Panc1 (cell line): ENCODE measurements at places on chromosomes 5 and 9. TPM values are rescaled to one million over a fixed set of nuclear protein-coding genes. Genes with fewer than 3 reads are reported as not detected.

- H3K4me3 ChIP-seq = no peak overlapping the region
- no peak overlapping the region for H3K27ac ChIP-seq
- H3K4me1 ChIP-seq = no peaks in the 10 kb centered on the region
- H3K27me3 ChIP-seq = no peaks in the 10 kb centered on the region
- DNase-seq = no peak
These were observed 20.5 kb downstream of the CSF1R start for GRCh38 chr5:150065886-150066285.

ENTPD2 gene
- total RNA-seq = 2.8 TPM

- H3K27ac ChIP-seq = no peak overlapping the region
- H3K4me3 ChIP-seq = no peak overlapping the region
- no peaks in the 10 kb centered on the region for H3K4me1 ChIP-seq
- no peak for DNase-seq
These were observed 89.0 kb downstream of the HRH2 start for GRCh38 chr5:175746851-175747250.

NR6A1 gene
- total RNA-seq = 7.6 TPM
